ENCODE measurements at places on chromosomes 4 and X.

GRCh38 chrX:80011522-80011921, 3.0 kb upstream of the TBX22 start:
- DNase-seq: no peak

- no peak for DNase-seq
Measured at GRCh38 chr4:162894387-162894786, 272.3 kb downstream of the NAF1 start.

DNA sequence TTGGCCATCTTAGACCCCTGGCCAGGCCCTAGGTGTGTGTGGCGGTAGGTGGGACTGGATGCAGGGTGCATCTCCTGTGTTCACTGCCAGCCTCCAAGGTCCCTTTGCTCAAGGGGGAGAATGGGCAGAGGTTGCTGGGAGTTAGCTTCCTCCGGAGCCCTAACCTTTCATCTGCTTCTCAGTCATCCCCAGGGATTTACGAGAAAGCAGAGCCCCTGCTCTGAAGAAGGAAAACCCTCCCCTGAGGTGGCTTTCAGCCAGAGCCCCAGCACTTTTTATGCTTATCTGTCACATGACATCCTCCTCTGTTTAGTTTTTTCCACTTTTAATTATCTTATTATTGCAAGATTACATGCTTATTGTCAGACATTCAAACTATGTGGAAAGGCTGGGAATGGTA, 44.9 kb upstream of the DDX3X start:
- DNase-seq: no peak

GRCh38 chr4:38605181-38605752, 58.7 kb upstream of the KLF3 start:
- DNase-seq: no peak

GRCh38 chr4:22850055-22850454, 157.3 kb downstream of the GBA3 start:
- DNase-seq: no peak

DNA sequence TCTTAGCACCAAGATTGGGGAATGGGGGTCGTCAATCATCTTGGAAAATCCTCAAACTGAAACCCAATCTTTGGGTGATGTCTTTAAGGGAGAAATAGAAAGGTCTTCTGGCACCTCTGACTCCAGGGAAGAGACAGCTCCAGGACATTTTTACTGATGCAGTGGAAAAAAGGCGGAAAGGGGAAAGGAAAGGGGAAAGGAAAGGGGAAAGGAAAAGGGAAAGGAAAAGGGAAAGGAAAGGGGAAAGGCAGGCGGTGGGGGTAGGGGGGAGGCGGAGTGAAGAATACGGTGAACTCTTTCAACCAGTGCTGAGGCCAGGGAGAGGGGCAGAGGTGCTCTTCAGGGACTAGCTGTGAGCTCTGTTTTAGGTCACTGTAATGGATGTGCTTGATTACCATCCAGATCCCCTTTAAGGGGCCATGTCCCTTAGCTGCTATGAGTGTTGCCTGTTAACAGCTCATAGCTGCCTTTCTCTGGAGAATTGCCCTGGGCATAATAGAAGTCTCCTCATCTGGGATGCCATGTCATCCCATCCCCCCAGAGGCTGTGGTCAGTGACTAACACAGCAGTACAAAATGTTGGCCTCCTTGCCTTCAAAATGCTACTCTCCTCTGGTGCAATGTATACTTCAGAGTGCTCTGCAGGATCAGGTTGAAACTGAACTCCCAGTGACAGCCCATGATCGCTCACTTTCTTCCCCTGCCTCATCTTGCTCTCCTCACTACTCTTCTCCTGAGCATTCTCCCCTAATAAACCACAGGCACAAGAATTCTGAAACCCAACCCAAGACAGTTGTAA, 92.4 kb upstream of the AP1S2 start:
- no peak for DNase-seq

GRCh38 chr4:76003035-76003434, 4.3 kb downstream of the CXCL9 start:
- DNase-seq: no peak

Measured in stimulated activated CD8-positive, alpha-beta memory T cell treated with anti-CD3 and anti-CD28 coated beads, Interleukin-4, amount 100 ng/mL, for 1 hour (primary cell).